Smooth muscle cell of trachea (primary cell): ENCODE measurements at places on chromosomes 3 and 15. TPM values are rescaled to one million over a fixed set of nuclear protein-coding genes. Genes with fewer than 3 reads are reported as not detected.

The LPP gene
- total RNA-seq: 56.7 and 61.9 TPM in 2 replicates

The ADAMTS9 gene
- 0.66 and 1.5 TPM in 2 replicates for total RNA-seq

The ADAMTS17 gene
- 0.15 and 0.17 TPM in 2 replicates for total RNA-seq

The ANO10 gene
- total RNA-seq: 75.5 and 76.3 TPM in 2 replicates

The PTPN23 gene
- total RNA-seq: 23.4 and 33.7 TPM in 2 replicates

The LYZL4 gene
- not detected in 2 replicates for total RNA-seq

The MESP1 gene
- total RNA-seq: 0.29 and 0.50 TPM in 2 replicates

The PRICKLE2 gene
- 40.7 and 42.8 TPM in 2 replicates for total RNA-seq

The CD86 gene
- total RNA-seq: not detected in 2 replicates

The TBC1D2B gene
- total RNA-seq: 50.8 and 98.1 TPM in 2 replicates

The DPP8 gene
- 40.5 and 46.5 TPM in 2 replicates for total RNA-seq

The LDHAL6B gene
- total RNA-seq: not detected in 2 replicates

The MESP2 gene
- 0.58 and 1.3 TPM in 2 replicates for total RNA-seq

The ARNT2 gene
- total RNA-seq: 4.7 and 13.6 TPM in 2 replicates

The KBTBD13 gene
- total RNA-seq: under 0.01 and 0.17 TPM in 2 replicates

The CD80 gene
- total RNA-seq: 0.33 TPM in 1 of 2 replicates, not detected in the other

The ASTE1 gene
- total RNA-seq: 7.7 and 8.6 TPM in 2 replicates
